ENCODE measurements at places on chromosomes 6 and 20.
A peak's percentile ranks its signal among the peaks of the same experiment; 100 is the strongest.

- no peak for DNase-seq
Measured at GRCh38 chr6:51152594-51152993, 333.9 kb downstream of the TFAP2B start.

GRCh38 chr6:97394160-97394748, 111.2 kb upstream of the MMS22L start:
- DNase-seq: peak; percentile 39

DNA sequence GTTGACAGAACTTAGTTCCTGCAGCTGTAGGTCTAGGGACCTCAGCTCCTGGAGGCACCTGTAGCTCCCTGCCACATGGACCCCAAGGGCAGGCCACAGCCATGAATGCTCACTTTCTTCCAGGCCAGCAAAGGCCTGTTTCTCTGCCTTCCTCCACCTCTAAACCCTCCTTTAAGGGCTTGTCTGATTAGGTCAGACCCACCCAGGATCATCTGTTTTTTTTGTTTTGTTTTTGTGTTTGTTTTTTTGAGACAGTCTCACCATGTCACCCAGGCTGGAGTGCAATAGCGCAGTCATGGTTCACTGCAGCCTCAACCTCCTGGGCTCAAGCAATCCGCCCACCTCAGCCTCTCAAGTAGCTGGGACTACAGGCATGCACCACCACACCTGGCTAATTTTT, 11.5 kb upstream of the BCAS4 start:
- no peak for DNase-seq

- DNase-seq: no peak
Measured at GRCh38 chr6:36118550-36119107, 11.7 kb upstream of the MAPK13 start.

DNA sequence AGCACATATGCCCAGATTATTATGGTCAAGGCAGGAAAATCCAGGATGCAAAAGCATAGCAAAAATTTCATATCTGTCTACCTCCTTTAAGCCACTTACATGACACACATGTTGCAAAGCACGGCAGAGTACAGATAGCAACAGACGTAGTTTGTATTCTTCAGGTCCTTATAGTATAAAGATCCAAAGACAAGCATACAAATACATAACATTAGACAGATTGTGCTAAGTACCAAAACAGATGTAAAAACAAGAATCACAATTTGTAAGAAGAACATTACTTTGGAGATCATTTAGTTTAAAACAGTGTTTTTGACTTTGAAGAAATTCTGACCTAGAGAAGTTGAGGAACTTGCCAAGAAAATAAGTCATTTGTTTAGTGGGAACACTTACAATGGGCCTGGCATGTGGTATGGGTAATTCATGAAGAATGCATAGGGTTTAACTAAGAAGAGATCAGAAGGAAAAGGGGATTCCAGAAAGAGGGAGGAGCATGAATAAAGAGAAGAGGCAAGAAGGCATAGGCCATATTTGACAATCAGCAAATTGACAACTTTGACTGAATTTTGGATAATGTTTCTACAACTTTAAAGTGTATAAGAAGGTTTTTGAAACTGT, 30.6 kb upstream of the LMBRD1 start:
- no peak for DNase-seq

GRCh38 chr6:2563635-2564034, 187.1 kb downstream of the MYLK4 start:
- DNase-seq: no peak

DNA sequence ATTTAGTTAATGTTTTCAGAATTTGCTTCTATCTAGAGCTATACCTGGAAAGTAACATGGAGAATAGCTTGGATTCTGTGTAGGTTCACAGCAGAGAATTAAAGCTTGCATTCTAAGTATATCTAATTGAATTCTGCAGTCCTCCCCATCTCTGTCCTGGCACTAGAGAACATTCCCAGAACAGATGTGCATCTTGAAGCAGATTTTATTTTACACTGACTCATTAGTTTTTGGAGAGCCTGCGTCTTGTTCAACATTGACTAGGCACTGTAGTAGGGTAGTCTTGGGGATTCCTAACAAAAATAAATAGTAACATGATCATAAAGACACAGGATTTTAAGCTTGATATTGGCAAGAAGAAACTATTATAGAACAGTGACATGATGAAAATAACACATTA, 36.2 kb upstream of the BAG2 start:
- no peak for DNase-seq

DNA sequence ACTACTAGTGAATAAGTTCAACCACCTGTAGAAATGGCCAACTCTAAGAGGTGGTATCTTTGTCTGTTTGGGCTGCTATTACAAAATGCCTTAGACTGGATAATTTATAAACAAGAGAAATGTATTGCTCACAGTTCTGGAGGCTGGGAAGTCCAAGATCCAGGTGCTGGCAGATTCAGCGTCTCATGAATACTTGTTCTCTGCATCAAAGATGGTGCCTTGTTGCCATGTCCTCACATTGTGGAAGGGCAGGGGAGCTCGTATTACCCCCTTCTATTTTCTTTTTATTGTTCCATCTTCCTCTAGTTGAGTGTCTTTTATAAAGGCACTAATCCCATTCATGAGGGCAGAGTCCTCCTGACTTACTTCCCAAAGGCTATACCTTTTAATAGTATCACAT, 58.0 kb downstream of the LRRC1 start:
- no peak for DNase-seq

GRCh38 chr6:35370124-35370741, 27.9 kb downstream of the PPARD start:
- peak; percentile 63 for DNase-seq

GRCh38 chr6:163984124-163984936, 569.8 kb downstream of the QKI start:
- no peak for DNase-seq

DNA sequence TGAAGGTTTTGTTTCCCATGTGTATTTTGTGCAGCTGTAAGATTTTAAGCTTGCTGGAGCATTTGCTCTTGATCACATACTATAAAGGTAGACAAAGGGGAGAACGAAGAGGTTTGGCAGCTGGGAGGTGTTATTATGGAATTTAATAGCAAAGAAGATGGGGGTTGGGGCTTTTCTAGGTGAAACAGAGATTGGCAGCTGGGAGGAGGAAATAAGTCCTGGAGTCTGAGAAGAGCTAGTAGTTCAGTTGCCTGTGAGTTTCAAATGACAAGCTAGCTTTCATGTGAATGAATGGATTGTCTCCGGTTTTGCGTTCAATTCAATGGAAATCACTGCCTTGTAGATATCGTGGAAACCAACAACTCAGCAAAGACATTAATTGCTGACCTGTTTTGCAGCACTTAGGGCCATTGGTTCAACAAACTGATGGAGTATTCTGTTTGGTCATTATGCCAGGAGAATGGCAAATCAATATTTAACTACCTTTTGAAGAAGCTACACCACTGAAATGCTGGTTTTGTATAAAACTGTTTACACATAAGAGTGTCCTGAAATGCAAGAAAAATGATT, 38.1 kb upstream of the FLRT3 start:
- DNase-seq: no peak

GRCh38 chr6:110266996-110267395, 86.8 kb downstream of the CDC40 start:
- DNase-seq: no peak

- DNase-seq: no peak
Measured at GRCh38 chr20:40049854-40050253, 639.2 kb downstream of the MAFB start.

GRCh38 chr6:82245376-82245775, 2.2 kb downstream of the IBTK start:
- no peak for DNase-seq

DNA sequence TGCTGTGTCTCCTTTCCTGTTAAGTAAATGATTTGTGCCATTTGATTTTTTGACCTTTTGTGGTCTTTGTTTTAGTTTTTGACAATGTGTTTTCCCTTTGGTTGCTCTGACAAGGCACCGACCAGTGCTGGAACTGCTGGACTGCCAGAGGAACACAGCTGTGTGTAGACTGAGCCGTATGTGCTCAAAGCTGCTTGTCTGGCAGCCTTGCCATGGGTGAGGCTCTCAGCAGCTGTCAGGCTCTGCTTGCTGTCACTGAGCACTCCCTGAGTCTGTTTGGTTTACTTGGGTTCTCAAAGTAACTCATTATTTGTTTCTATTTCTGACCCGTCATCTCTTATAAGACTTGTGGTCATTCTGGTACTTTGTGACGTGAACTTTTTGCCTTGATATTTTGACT, 15.1 kb upstream of the SNRPB start:
- DNase-seq: no peak

- no peak for DNase-seq
Measured at GRCh38 chr6:53603386-53604116, 58.6 kb upstream of the GCLC start.

DNA sequence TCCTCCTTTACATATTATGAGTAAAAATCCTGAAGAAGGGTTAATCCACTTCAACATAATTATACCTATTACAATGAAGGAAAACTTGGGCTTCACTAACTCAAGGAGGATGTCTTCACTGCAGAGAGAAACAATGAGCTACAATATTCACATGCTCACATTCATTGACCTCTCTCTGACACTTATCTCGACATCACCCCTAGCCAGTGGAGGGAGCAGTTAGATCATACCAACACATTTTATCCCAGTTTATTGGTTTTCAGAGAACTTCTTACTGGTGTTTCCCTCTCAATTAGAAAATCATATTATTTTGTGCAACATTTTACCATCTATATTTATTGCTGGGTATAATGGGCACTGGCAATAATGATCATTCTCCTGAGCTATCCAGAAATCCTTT, 646.5 kb downstream of the TENT5A start:
- no peak for DNase-seq

DNA sequence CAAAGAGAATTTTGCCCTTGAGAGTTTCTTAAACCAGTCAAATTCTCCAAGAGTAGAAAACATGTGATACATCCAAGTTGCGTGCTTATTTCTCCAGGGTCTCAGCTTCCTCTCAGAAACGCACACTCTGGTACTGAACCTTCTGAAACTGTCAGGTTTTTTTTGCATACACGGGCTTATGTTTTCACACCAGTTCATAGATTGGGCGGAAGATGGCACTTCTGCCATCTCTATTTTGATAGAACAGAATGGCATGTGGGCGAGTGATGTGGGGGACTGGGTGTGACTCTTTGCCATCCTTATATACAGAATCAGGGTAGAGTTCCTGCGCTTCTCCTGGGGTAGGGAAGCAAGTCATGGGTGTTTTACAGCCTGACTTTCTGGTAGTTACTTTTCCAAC, 56.4 kb downstream of the ADTRP start:
- DNase-seq: no peak

- peak; percentile 64 for DNase-seq
Measured at GRCh38 chr6:117605169-117605826, 3.0 kb upstream of the GOPC start.

GRCh38 chr20:48910347-48910781, 11.1 kb upstream of the ARFGEF2 start:
- DNase-seq: no peak

- no peak for DNase-seq
Measured at GRCh38 chr6:6841571-6841970, 253.1 kb downstream of the LY86 start.

DNA sequence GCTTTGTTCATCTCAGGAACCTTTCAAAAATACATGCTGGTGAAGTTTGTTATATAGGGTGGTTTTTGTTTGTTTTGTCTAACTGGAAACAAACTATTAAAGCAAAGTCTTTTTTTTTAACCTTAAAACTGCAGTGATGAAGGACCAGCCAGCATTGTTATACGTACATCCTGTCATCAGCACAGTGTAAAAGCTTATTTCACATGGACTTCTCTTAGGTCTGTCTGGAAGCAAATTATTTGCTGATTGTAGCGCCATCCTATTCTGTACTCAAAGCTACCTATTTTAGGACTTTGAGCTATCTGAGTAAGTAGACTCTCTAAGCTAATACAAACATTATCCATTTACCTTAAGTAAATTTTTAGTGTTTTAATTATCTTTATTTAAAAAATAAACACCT, 61.7 kb downstream of the SNX9 start:
- DNase-seq: no peak

GRCh38 chr20:46746956-46747526, 37.6 kb downstream of the SLC2A10 start:
- no peak for DNase-seq

DNA sequence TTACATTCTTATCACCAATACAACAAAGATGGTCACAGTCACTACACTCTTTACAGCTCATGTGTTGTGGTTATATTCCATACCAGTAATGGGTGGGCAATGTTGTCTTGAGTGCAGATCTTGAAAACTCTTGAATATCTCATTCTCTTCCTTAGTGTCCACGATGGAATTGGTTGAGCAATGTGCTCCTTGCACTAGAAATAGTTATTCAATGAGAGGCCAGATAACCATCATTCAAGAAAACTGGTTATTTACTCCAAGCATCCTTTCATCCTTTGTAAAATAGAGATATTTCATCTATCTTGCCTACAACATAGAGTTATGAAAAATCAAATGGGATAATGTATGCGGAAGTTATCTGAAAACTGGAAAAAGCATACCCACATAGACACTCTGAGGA, 215.9 kb downstream of the ARHGAP18 start:
- DNase-seq: no peak

GRCh38 chr20:63772781-63773518, 33.4 kb downstream of the SLC2A4RG start:
- no peak for DNase-seq

DNA sequence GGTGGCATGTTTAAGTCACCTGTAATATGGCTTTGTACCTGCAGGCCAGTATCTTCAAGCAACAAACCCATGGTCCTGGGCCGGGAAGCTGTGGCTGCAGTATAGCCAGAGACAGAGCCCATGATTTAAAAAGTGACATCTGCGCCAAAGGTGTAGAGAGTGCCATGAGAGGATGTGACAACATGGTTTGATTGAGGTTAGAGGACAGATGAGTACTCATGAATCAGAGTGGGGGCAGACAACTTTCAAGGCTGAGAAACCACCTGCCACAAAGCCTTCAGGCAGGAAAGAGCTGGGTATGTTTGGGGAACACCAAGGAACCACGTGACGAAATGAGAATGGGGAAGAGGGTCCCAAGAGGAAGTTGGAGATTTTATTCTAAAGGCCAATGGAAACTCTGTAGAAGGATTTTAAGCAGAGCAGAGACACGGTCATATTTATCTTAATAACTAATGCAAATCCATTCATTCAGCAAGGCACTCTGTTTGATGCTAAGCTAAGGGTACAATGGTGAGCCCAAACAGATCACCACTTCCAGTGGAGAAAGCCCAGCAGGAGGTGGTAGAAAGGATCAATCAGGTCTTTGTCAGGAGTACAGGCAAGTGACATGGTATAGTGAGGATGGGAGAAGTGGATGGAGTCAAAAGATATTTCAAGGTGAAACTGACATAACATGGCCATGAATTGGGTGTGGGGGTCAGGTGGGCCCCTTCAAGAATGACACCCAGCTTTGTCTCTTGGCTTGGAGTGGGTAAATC, 3.4 kb upstream of the MICAL1 start:
- no peak for DNase-seq

DNA sequence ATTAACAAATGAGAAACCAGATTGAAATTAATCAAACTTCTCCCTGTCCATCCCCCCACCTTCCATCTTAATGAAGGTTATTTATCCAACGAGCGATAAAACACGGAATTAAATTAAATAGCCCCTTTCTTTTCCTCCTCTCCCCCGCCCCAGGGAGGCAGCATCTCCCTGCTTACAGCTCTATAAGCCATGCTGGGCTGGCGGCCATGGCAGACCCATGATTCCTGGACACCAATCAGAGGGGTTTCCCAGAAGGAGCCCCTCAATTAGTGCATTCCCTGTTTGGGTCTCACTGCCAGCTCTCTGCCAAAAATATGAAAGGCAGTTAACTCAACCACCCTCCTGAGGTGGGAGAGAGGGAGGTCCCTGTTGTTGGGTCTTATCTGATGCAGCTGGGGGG, 33.8 kb downstream of the GRM4 start:
- DNase-seq: no peak
